ENCODE measurements at places on chromosomes 16 and 17.

DNA sequence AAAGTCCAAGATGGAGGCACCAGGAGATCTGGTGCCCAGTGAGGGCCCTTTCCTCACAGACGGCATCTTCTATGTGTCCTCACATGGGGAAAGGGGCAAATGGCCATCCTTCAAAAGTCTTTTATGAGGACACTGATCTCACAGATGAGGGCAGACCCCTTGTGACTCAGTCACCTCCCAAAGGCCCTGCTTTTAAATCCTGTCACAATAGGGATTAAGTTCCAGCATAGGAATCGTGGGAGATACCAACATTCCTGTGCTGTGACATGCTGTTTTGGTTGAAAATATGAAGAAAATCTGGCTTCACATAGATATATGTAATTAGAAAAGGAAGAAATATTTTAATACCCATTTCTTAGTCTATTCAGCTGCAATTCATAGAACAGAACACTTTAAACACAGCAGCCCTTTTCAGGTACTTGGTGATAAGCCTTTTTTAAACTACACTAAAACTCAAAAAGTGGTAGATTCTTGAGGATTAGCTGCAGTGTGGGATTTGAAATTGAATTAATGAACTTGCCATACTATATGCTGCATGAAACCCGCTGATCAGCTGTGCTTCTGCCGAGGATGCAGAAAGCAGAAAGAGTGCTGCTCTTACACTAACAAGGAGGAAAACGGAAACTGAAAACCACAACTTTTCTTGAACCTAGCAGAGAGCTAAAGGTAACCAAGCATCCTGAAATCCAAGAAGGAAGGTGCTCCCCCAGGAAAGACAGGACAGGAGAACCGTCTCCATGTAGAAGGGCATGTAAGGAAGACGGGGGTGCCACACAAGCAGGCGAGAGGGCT is 32.7 kb downstream of the VPS53 start:
- DNase-seq = peak; percentile 89

DNA sequence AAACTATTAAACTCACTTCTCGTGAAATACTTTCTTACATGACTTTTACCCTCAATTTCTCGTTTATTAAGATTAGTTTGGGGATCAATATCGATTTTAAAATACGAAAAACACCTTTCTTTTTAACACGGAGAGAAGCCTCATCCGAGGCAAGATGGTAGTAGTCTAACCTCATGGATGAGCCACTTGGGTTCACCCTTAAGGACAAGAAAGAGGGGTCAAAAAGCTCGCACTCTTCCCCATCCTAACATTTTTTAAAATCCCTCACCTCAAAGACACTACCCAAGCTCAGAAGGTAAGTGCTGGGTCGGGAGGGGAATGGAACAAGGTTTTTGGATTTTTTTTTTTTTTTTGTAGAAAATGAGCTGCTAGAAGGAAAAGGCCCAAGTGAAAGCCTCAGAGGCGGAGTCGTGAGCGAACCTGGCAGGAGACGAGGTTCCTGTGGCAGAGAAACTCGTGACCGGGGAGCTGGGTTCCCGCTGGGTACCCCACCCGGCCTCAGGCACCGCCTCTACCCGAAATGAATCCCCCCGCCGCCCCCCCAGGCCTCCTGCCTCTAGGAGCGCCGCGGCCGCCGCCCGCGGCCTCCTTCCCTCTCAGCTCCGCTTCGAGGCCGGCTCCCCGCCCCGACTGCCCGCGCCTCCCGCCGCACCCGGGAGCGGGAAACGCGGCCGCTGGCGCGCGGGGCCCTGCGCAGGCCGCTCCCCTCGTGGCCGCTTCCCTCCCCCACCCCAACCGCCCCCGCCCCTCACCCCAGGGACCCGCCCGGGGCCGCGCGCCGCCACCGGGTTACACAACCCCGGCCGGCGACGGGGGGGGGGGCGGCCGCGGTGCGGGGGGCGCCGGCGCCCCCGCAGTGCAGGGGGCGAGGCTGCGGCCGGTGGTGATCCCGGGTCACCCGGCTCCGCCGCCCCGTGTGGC is 1.6 kb downstream of the NUFIP2 start:
- DNase-seq = peak; percentile 40

DNA sequence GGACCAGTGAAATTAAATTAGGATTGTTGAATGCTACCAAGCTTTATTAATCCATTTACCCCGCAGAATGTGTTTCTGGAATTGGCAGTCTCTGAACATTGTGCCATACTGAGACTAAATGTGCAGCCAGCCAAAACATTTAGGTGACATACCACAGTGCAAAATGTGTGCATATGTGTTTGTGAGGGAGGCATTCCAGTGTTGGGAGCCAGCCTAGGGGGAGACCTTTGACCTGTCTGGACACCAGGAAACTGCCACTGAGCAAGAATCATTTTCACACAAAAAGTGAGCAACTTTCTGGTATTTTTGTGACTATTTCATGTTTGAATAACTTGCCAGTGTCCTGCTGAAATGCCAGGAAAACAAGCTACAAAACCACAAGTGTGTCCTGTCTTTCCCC is 64.7 kb upstream of the SLC12A3 start:
- DNase-seq = peak; percentile 73

DNA sequence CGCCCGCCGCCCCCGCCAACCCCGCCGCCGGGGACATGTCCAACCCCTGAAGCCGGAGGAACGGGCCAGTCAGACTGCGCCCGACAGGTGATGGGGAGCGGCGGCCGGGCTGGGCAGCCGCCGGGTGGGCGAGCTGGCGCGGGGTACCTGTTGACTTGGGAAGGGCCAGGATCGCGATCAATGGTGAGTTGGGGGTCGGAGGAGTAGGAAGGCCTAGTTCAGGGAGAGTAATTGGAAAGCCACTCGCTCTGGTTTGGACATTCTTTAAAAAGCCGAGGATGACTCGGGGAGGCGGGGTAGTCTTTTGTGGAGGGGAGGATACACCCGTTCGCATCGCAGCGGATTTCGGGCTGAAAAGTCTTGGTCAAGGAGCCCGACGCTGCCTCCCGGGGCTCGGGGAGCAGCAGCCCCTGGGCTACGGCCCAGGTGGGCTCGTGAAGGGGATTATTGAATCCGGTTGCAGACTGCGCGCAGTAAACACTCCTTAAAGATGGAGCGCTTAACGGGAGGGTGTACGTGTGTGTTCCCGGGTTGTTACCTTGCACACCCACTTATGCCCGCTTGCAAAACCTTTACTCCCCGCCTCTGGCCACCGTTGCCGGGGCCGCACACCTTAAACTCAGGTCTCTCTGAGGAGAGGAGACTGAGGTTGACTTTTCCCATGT is 123.8 kb downstream of the GOSR1 start:
- peak; percentile 9 for DNase-seq

DNA sequence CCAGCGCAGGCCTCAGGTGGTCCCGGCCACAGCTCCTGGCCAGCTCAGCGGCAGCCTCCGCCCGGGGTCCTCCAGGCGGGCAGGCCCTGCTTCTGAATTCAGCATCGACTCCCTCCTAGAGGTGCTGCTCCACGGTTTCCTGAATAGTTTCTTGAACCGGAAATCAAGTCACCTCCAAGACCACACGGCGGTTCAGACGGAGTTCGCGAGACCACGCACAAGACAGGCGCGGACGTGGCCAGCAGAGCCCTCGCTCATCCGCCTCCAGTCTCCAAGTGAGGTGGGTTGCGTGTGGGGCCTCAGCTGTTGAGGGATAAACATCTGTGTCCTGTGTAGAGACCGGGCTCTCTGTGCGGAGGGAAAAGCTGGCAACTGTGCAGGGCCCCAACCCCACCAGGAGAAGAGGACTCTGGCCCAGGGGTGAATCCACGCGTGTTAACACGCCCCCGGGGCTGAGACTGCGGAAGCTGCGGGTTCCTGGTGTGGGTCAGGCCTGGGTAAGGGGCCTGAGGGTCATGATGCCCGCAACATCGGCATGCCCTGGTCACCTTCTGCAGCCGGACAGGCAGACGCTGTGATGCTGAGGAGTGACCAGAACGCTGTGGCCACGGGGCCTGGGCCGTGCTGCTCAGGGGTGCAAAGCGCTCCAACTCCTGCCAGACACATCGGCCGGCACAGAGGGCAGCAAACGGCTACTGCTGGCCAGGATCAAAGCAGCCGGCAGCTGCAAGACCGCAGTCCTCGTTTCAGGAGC is 55.0 kb upstream of the METRNL start:
- no peak for DNase-seq

DNA sequence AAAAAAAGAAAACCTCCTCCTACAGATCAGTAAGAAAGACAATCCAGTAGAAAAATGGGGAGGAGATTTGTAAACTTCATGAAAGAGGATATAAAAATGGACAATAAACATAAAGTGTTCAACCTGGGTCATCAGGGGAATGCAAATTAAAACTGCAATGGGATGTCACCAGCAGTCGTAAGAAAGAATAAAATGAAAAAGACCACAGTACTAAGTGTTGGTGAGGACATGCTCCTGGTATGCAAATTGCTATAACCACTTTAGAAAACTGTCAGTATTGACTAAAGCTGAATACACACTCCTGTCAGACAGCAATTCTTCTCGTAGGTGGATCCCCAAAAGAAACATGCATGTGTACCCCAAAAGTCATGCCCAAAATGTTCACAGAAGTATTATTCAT is 265.3 kb upstream of the CACNG5 start:
- no peak for DNase-seq

GRCh38 chr17:34504814-34505484 is 74.4 kb upstream of the TMEM132E start:
- no peak for DNase-seq

- DNase-seq = peak; percentile 93
Observed at GRCh38 chr16:69848637-69849545, 86.8 kb downstream of the WWP2 start.

DNA sequence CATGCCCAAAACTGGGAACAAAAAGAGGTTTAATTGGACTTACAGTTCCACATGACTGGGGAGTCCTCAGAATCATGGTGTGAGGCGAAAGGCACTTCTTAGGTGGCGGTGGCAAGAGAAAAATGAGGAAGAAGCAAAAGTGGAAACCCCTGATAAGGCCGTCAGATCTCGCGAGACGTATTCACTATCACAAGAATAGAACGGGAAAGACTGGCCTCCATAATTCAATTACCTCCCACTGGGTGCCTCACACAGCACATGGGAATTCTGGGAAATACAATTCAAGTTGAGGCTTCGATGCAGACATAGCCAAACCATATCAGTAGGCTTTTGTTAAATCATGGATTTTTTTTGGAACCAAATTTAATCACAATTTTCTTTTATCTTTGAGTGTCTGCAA is 24.4 kb downstream of the RBL2 start:
- DNase-seq = no peak

GRCh38 chr17:82041144-82041814 is 3.8 kb upstream of the DCXR start:
- DNase-seq = no peak

DNA sequence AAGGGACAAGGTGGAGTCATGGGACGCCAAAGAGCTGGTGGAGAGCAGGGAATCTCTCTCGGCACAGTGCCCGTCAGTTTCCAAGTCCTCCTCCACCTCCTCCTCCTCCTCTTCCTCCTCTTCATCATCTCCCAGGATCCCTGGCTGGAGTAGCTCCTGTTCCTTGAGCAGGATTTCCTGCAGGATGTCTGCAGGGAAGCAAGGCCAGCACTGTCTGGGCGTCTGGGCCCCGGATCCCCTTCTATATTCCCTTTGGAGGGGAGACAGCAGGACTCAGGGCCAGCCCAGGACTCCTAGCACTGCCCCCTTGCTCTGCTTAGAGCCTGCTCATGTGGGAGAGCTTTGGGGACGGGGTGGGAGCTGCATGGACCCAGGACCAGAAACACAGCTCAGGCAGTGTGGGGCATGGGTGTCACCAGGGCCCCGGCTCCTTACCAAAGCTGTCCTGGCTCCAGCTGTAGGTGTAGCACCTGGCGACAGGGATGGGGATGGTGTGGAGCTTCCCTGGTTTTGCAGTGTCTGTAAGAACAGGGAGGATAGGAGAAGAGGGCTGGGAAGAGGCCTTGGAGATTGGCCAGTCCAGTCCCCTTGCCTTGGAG is 21.3 kb upstream of the PIK3R6 start:
- DNase-seq = no peak

GRCh38 chr17:18950346-18950745 is 1.6 kb upstream of the SLC5A10 start:
- DNase-seq = no peak

- peak; percentile 55 for DNase-seq
Observed at GRCh38 chr17:33750943-33751701, 458.0 kb upstream of the ASIC2 start.

DNA sequence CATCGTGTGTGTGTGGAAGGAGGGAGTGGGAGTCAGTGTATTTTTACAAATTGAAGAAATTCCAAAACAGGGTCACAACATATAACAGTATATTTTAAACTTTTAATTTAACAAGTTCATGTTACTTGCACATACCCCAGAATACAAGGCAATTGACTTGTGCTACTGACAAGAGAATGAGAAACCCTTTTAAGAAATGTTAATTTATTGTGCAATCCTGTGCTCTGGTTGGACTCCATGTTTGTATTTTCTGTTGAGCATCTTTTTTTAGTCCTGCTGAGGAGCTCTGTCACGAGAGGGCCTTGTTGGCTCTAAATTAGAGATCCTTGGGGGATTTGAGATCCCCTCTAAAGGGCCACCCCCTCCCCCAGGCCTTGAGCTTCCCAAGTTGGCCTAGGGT is 1.1 kb upstream of the EMP2 start:
- peak; percentile 40 for DNase-seq

DNA sequence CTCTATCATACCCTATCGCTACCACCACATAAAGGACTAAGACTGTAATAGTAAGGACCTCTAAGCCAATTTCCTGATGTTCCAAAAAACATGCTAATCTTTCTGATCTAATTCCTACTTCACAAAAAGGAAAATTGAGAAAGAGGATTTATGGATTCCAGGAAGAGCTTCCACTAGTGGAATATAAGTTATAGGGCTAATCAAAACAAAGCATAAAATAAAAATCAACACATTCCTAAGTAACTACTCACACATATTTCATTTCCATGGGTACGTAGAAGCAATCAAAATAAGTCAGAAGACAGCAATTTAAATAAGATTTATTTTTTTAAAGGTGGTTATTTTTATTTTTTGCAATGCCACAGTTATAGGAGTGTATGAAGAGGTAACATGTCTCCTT is 12.4 kb downstream of the CCDC43 start:
- DNase-seq = peak; percentile 53

GRCh38 chr17:27408891-27409290 is 47.4 kb upstream of the KSR1 start:
- DNase-seq = peak; percentile 22

DNA sequence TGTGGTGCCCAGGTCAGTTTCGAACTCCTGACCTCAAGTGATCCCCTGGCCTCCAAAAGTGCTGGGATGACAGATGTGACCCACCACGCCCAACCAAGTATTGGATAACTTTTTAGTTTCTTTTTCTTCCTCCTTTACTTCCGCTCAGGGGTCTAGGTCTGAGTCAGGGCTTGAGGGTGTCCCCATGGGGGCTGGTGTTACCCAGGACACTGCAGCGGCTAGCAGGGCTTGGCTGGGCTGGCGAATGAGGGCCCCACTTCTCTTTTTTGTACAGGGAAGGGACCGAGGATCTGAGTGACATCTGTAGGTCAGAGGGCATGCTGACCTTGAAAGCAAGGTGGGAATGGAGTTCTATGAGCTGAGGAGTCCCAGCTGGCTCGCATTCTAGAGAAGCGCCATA is 24.9 kb downstream of the RAB11FIP3 start:
- DNase-seq = no peak

- no peak for DNase-seq
Observed at GRCh38 chr16:20301840-20302239, 25.5 kb downstream of the GP2 start.
